ENCODE measurements at places on chromosomes 12 and 14. TPM values are rescaled to one million over a fixed set of nuclear protein-coding genes. Genes with fewer than 3 reads are reported as not detected.

Gene PTPRQ
- not detected for total RNA-seq

GRCh38 chr12:45464699-45465098 lies 248.8 kb downstream of the ANO6 start:
- DNase-seq: no peak
- no peak overlapping the region for H3K27ac ChIP-seq
- H3K36me3 ChIP-seq: no peaks in the 10 kb centered on the region
- no peak overlapping the region for H3K4me3 ChIP-seq
- peaks cover 19% of the 10 kb centered on the region for H3K27me3 ChIP-seq

Gene RBP5
- total RNA-seq: not detected

- H3K27ac ChIP-seq: peak overlapping the region; percentile 94
- H3K4me3 ChIP-seq: peak overlapping the region; percentile 75
- H3K36me3 ChIP-seq: peaks cover 36% of the 10 kb centered on the region
- H3K4me1 ChIP-seq: peaks cover 87% of the 10 kb centered on the region
These were observed 30.7 kb downstream of the DAD1 start for GRCh38 chr14:22558221-22558913.

DNA sequence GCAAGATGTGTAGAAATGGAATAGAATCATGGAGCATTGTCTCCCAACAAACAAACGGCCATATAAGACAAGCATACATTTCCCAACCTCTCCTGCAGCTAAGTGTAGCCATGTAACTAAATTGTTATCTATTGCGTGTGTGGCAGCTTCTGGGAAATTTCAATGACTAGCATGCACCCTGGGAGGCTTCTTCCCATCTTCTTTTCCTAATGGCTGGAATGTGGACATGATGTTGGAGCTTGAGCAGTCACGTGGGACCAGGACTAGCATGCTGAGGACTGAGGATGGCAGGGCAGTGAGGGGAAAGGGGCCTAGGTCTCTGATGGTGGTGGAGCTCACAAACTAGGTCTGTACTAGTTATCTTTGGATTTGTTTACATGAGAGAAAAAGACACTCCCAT lies 21.7 kb upstream of the CTDSP2 start:
- no peak for DNase-seq
- peaks cover 2% of the 10 kb centered on the region for H3K36me3 ChIP-seq
- H3K27me3 ChIP-seq: peaks cover 10% of the 10 kb centered on the region
- no peak overlapping the region for H3K4me3 ChIP-seq
- peaks cover 7% of the 10 kb centered on the region for H3K4me1 ChIP-seq

DNA sequence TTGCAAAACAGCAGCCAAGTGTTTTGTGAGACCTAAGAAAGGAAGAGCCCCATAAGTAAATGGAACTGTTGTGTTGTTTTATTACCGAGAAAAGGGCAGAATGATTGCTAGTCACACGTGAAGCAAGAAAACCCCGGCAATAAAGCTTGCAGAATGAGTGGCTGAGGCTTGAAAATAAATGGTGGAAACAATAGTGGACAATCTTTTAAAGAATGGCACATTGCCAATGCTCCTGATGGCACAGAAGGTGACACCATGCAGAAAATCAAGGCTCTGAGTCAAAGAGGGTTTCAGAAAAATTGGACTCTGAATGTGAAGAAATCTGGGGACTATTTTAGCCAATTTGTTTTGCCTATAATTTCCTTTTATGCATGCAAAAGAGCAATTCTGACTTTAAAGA lies 4.0 kb upstream of the AQP2 start:
- peaks cover 7% of the 10 kb centered on the region for H3K27me3 ChIP-seq
- peaks cover 28% of the 10 kb centered on the region for H3K4me1 ChIP-seq
- no peaks in the 10 kb centered on the region for H3K36me3 ChIP-seq
- no peak for DNase-seq

- no peak overlapping the region for H3K4me3 ChIP-seq
- DNase-seq: no peak
- peaks cover 2% of the 10 kb centered on the region for H3K4me1 ChIP-seq
- no peak overlapping the region for H3K27ac ChIP-seq
- peaks cover 7% of the 10 kb centered on the region for H3K36me3 ChIP-seq
- peaks cover 50% of the 10 kb centered on the region for H3K27me3 ChIP-seq
These were observed 1.4 kb upstream of the DIO3 start for GRCh38 chr14:101559624-101560533.

Gene RFLNA
- total RNA-seq: not detected

GRCh38 chr14:80607430-80608190 lies 333.9 kb downstream of the CEP128 start:
- no peak for DNase-seq
- no peak overlapping the region for H3K27ac ChIP-seq
- H3K4me1 ChIP-seq: no peaks in the 10 kb centered on the region
- H3K4me3 ChIP-seq: no peak overlapping the region
- H3K36me3 ChIP-seq: no peaks in the 10 kb centered on the region

- H3K4me3 ChIP-seq: no peak overlapping the region
- H3K27ac ChIP-seq: no peak overlapping the region
- DNase-seq: peak; percentile 40
- peaks cover 3% of the 10 kb centered on the region for H3K27me3 ChIP-seq
These were observed 147.6 kb downstream of the PAH start for GRCh38 chr12:102769323-102769916.

GRCh38 chr12:12180136-12180535 lies 86.7 kb downstream of the LRP6 start:
- no peaks in the 10 kb centered on the region for H3K4me1 ChIP-seq
- H3K4me3 ChIP-seq: no peak overlapping the region
- DNase-seq: no peak
- H3K27me3 ChIP-seq: peaks cover 51% of the 10 kb centered on the region
- H3K27ac ChIP-seq: no peak overlapping the region

DNA sequence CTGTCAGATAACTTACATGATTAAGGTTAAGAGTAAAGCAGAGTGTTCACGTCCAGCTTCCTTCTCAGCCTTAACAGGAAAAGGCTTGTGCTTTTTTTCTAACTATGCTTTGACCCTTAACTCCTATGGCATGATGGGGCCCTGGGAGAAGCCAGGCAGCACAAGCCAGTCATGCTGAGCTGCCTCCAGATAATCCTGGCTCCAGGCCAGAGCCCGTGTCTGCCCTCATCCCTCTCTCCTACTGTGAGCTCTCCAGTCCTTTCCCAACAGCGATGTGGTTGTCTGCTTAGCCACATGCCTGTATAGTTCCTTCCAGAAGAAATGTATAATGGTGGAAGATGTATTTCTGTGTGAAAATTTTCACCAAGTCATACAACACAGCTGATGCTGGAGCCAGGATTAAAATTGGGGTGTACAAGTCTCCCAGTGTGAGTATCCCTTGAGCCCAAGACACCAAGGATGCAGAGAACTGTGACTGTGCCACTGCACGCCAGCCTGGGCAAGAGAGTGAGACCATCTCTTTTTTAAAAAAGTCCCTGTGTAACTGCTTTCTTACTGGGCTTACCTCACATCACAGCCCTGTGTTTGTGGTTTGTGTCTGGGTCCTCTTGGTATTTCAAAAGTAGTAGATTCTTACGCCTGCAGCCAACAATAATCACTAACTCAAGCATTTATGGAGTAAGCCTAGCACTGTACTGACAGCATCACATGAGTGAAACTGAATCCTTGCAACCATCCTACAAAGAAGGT lies 7.9 kb upstream of the ITFG2 start:
- H3K4me1 ChIP-seq: peaks cover 2% of the 10 kb centered on the region
- DNase-seq: no peak
- peak overlapping the region; percentile 0 for H3K27ac ChIP-seq
- peaks cover 37% of the 10 kb centered on the region for H3K36me3 ChIP-seq

GRCh38 chr14:100039903-100040302 lies 25.3 kb upstream of the EVL start:
- H3K36me3 ChIP-seq: peaks cover 2% of the 10 kb centered on the region
- no peaks in the 10 kb centered on the region for H3K27me3 ChIP-seq
- DNase-seq: no peak

GRCh38 chr14:73272393-73272792 lies 35.1 kb downstream of the PAPLN start:
- peaks cover 14% of the 10 kb centered on the region for H3K27me3 ChIP-seq
- peaks cover 15% of the 10 kb centered on the region for H3K36me3 ChIP-seq
- DNase-seq: no peak

Gene NTS
- total RNA-seq: not detected

Gene LRCOL1
- total RNA-seq: not detected

DNA sequence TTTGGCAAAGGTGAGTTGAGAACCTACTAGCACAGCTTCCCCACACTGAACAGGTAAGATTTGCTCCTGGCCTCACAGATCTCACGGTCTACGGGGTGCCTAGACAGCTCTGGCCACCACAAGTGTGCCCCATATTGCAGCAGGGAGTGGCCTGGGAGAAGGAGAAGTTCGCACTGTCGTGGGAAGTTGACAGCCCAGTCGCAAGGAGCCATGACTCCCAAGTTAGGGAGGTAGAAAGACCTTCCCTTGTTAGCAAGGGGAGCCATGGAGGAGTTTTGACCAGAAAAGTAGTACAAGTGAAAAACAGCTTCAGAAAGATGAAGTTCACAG lies 316.3 kb downstream of the BCL11B start:
- no peaks in the 10 kb centered on the region for H3K36me3 ChIP-seq
- DNase-seq: no peak
- no peak overlapping the region for H3K27ac ChIP-seq
- H3K4me1 ChIP-seq: peaks cover 8% of the 10 kb centered on the region

DNA sequence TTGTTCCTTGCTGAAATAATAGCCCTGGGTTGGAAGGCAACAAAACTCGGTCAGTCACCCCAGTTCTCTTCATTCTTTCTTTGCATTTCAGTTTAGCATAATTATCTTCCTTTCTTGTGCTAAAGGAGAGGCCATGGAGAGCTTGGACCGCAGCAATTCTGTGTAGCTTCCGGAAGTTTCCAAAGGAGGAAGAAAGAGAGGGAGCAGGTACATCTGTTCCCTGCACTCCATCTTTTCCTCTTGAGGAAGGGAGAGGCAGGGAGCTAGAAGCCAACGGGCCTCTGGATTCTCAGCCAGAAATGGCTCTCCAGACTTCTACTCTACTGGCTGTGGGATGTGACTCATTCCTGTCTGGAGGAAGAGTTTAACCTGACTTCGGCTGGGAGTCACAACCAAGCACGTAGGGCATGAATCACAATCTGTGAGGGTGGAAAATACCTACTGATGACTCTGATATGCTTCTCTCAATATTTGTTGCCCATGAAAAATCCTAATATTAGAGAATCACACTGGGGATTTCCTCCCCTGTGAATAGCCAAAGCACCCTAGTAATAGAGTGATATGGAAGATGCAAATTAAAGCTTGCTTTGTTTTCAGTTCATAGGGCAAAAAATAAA lies 17.0 kb downstream of the ANO6 start:
- H3K36me3 ChIP-seq: peaks cover 24% of the 10 kb centered on the region
- no peaks in the 10 kb centered on the region for H3K27me3 ChIP-seq
- H3K4me1 ChIP-seq: peaks cover 36% of the 10 kb centered on the region
- no peak overlapping the region for H3K4me3 ChIP-seq
- H3K27ac ChIP-seq: no peak overlapping the region
- no peak for DNase-seq

Measured in activated CD4-positive, alpha-beta T cell treated with anti-CD3 and anti-CD28 coated beads, Interleukin-2, amount 10 ng/mL, durations not matched to agents 7 days and 5 days (primary cell).